ENCODE measurements at places on chromosomes 5 and 9. TPM values are rescaled to one million over a fixed set of nuclear protein-coding genes. Genes with fewer than 3 reads are reported as not detected.

The TAF11L5 gene
- total RNA-seq: not detected

The LCN12 gene
- total RNA-seq: 4.4 TPM

The SLC25A2 gene
- total RNA-seq: not detected

DNA sequence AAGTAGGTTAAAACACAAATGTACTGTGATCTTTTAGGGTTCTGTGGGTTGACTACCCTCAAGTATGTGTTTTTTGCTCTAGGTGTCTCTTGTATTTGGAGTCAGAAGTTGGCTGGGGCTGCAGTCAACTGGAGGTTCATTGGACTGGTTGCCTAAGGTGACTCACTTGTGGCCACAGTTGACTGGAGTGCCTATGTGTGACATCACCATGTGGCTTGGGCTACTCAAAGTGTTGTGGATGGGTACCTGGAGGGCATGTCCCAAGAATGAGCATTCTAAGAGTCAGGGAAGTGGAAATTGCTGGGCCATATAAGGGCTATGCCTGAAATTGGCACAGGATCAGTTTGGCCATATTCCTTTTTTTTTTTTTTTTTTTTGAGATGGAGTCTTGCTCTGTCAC is 27.4 kb downstream of the SNX30 start:
- no peak for DNase-seq

GRCh38 chr9:2281031-2281802 is 266.1 kb downstream of the SMARCA2 start:
- peak; percentile 94 for DNase-seq

GRCh38 chr9:10700291-10700690 is 87.5 kb upstream of the PTPRD start:
- no peak for DNase-seq

- no peak for DNase-seq
These were observed 98.9 kb downstream of the CFAP95 start for GRCh38 chr9:69919461-69920061.

DNA sequence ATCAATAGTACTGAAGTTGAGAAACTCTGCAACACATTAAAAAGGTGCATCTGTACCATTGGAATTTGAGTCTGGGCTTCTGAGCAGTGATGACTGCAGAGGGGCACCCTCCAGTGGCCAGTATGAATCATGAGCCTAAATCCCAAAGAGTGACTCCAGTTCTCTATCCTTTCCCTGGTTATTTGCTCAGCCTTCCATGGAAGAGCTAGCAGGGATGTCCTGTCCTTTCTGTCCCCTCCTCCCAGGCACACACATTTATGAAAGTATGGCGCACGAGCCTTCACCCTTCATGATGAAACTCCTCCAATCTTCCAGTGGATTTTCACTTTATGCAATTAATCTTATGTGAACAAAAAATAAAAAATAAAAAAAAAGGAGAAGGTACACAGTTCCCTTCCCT is 81.0 kb downstream of the ESM1 start:
- peak; percentile 63 for DNase-seq

GRCh38 chr5:6567835-6568234 is 65.0 kb downstream of the NSUN2 start:
- DNase-seq: no peak

- no peak for DNase-seq
These were observed 17.3 kb downstream of the TRUB2 start for GRCh38 chr9:128304971-128305288.

All from endodermal cell (in vitro differentiated cells).